Posterior vena cava (tissue), 2 donors: ENCODE measurements at places on chromosomes 13 and 19. TPM values are rescaled to one million over a fixed set of nuclear protein-coding genes. Genes with fewer than 3 reads are reported as not detected.

The ADGRE3 gene
- not detected for total RNA-seq

The AP1M2 gene
- total RNA-seq, result not detected

The GSX1 gene
- not detected for total RNA-seq

The SLC15A1 gene
- 0.19 TPM for total RNA-seq

The PALM gene
- 128 TPM for total RNA-seq
